ENCODE measurements at places on chromosomes 3 and 15.

GRCh38 chr3:127978636-127979035 is 63.6 kb downstream of the KBTBD12 start:
- DNase-seq = no peak

DNA sequence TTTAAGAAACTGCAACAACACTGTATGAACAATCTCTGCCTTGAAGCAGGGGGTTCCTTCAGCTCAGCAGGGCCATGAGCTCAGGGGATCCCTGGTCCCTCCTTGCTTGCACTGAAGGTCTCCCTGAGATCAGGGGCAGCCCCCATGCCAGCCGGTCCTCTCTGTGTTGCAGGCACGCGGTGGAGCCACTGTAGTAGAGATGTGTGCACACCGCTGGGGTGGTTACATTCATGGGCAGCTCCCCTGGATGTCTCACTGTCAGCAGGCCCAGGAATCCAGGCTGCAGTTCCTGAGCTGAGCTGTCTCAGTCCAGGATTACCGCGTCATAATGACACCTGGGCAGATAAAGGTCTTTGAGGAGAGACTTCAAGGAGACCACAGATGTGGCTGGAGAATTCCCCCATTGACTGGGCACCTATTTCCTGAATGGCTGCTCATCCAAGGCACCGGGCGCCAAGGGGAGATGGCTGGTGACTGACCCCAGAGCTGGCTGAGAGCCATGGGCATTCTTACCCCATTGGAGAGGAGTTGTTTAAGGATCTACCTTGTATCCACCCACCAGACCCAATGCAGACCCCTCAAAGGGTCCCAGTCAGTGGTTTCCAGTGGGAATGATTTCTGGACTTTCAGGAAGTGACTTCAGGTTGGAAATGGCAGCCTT is 10.4 kb upstream of the KLF13 start:
- no peak for DNase-seq

- DNase-seq = no peak
Measured at GRCh38 chr3:17444865-17445264, 297.6 kb downstream of the TBC1D5 start.

DNA sequence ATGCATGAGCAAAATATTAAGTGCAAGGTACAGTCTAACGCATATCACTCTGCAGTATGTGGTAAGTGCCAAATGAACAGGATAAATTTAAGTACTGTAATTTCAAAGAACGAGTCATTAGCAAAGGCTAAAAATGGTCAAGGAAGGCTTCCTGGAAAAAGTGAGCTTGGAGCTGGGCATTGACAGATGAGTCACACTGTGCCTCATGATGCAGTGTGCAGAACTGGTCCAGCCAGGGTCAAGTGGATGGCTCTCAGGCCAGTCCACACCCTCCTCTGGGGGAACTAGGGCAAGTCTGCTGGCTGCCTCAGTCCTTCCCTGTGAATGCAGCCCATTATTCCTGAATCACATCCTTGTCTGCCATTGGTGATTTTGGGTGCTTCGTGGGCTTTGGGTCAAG is 76.3 kb downstream of the CACNA1D start:
- DNase-seq = no peak

DNA sequence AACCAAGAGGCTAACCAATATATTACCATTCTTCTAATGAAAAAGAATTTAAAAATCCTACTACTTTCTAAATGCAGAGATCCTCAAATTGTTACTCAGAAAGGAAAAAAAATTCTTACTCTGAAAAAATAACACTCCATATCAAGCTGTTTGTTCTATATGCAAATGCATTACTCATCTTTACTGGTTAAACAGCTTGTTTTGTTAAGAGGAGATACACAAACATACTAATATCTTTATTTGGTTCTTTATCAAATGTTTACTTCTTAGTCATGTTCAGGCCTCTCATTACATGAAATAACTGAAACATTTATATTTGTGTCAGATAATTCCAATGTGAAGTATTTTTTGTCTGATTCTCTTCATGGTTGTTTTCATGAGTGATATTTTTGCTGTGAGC is 146.8 kb downstream of the PCCB start:
- DNase-seq = no peak

- no peak for DNase-seq
Measured at GRCh38 chr15:97561529-97561928, 399.0 kb upstream of the ARRDC4 start.

GRCh38 chr3:15310491-15311370 is 21.7 kb downstream of the SH3BP5 start:
- no peak for DNase-seq

DNA sequence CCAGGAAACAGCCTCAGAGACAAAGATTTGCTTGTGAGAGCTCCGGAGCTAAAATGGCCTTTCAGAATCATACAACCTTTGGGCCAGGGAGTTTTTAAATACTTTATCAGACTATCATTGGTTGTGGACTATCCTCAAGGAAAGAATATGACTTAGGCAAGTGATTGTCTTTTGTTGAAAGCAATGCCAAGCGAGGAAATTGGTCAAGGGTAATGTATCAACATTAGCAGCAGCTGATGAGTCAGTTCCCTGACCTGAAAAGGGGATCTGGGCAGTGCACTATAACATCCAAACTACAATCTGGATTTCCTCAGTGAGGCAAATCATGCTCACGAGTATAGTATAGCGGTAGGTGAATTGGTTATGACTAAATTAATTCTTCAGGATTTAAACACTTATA is 303.6 kb downstream of the LSAMP start:
- DNase-seq = no peak

- DNase-seq = no peak
Measured at GRCh38 chr3:128618398-128618726, 32.3 kb downstream of the RPN1 start.

- DNase-seq = no peak
Measured at GRCh38 chr3:113966172-113966571, 18.4 kb downstream of the ZDHHC23 start.

DNA sequence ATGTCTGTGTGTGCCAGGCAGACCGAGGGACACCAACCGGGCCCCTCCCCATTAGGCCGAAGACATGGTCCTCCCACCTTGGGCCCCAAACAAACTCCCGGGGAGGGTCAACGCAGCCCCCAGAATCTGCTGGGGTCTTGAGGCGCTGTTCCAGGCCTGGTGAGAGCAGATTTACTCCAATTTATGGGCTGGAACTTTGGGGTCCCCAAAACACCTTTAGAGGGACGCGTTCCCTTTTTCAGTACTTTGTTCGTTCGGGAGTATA is 2.4 kb downstream of the GATA2 start:
- no peak for DNase-seq

DNA sequence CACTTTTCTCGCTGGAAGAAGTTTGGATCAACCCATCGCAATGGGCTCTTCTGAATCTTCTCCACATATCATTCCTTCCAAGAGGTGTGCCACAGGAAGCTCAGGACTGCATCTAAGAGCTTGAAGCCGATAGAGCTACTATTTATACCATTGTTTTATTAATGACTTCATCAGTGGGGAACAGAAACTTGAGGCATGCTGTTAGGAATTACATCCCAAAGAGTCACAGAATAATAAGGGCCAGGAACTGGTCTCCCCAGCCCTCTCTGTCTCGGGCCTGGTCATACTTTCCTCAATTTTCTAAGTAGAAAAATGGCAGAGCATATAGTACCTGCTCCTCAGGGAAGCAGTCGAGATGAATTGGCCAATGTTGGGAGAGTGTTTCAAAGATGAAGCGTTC is 16.9 kb upstream of the C15orf61 start:
- DNase-seq = no peak

DNA sequence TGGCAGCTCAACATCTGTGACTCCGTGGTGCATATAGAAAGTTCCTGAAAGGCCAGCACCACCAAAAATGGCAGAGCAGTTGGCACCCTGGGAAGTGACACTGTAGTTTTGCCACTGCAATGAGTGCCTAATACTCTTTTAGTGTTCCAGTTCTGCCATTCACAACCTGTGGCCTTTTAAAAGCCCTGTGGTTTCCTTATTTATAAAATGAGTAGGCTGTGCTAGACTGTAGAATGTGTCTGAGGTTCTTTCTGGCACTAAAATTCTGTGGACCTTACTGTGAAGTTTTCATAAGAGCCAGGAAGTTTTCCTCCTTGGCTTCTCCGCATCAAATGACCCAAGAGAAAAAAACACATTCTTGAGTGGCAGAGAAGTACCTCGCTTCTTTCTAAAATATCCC is 74.1 kb downstream of the MME start:
- no peak for DNase-seq

Data from CD4-positive, alpha-beta T cell treated with Interferon gamma for 1 hour (primary cell).